Left ventricle myocardium inferior (tissue), 1 donor: ENCODE measurements at places on chromosomes 1 and 21. TPM values are rescaled to one million over a fixed set of nuclear protein-coding genes. Genes with fewer than 3 reads are reported as not detected.

DNA sequence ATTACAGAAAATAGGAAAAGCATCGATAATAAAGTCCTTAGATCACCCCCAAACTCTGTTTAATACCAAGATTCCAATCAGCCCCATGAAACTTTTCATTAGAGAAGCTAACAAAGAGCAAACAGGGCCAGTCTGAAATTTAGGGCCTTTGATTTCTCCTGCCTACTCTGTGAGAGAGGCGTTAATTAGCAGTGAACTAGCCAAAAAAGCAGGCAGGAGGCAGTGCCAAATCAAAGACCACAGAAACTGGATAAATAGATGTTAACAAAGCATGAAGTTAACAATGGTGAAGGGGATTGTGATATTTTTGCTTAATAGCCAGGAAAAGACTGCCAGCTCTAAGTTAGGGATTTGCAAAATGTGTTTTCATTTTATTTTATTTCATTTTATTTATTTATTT lies 11.2 kb downstream of the TAF5L start:
- H3K27me3 ChIP-seq, result no peaks in the 10 kb centered on the region
- H3K4me3 ChIP-seq, result no peak overlapping the region
- peaks cover 35% of the 10 kb centered on the region for H3K36me3 ChIP-seq
- no peak overlapping the region for H3K27ac ChIP-seq

DNA sequence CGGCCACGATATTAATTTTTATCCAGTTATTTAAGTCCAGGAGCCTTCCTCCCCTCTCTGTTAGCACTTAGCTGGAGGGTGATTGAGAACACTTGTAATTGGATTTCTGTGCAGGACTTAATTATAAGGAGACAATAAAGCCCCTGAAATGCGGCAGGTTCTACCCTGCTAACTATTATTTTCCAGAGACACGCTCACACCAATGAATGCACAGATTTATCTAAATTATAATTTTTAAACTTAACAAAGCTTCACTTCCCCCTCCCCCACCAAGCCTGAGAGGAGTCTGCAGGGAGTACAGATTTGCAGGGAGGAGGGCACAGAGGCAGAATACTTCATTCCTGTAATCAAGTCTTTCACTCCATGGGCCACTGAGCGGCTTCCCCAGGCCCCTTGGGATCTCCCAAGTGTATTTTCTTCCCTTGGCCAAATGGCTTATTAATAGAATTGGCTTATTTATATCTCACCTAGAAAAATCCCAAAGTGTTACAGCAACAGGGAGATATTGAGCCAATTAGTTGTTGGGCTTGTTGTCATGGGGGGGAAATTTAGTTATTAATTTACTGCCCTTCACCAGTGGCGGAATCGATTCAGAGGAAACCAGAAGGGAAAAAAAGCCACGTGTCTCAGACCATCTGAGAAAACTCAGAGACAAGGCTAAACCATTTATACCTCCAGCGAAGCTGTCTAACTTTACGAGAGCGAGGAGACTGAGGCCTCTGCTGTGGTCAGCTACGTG lies 99.0 kb upstream of the CD34 start:
- H3K4me1 ChIP-seq, result peaks cover 8% of the 10 kb centered on the region
- no peak overlapping the region for H3K27ac ChIP-seq
- no peak for DNase-seq
- H3K36me3 ChIP-seq, result no peaks in the 10 kb centered on the region

DNA sequence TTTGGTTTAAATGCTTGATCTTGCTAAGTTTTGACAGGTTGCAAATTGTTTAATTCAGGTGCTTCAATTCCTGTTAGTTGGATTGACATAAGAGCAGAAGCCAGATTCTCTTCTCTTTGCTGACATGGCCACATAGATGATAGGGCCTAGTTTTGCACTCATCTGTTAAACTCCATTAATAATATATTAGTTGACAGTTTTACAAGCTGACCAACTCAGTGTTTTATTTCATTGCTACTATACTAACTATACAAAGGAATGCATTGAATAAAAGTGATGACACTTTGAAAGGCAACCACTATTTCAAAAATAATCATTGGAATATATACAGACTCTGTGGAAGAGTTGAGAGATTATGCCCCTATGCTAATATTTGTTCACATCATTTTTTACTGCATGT lies 255.6 kb upstream of the DPYD start:
- H3K27me3 ChIP-seq, result no peaks in the 10 kb centered on the region
- no peaks in the 10 kb centered on the region for H3K36me3 ChIP-seq
- no peak overlapping the region for H3K4me3 ChIP-seq
- no peak overlapping the region for H3K27ac ChIP-seq
- H3K4me1 ChIP-seq, result no peaks in the 10 kb centered on the region

DNA sequence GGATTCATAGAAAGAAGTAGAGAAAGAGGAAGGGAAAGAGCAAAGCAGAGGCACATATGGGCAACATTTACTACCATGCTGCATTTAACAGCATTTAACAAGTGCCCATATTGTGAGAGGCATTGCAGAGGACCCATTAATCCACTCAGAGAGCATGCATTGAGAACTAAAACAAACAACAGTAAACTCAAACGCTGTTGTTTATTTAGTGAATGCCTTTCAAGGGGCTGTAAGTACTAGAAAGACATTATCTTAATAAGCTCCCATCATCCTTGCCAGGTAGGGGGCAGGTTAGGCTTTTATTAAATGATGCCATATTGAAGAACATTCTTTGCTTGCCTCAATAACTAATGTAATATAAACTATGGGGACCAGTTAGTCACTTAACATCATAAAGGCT lies 254.3 kb upstream of the DAB1 start:
- DNase-seq, result no peak
- H3K27ac ChIP-seq, result no peak overlapping the region
- no peaks in the 10 kb centered on the region for H3K4me1 ChIP-seq
- H3K4me3 ChIP-seq, result no peak overlapping the region

DNA sequence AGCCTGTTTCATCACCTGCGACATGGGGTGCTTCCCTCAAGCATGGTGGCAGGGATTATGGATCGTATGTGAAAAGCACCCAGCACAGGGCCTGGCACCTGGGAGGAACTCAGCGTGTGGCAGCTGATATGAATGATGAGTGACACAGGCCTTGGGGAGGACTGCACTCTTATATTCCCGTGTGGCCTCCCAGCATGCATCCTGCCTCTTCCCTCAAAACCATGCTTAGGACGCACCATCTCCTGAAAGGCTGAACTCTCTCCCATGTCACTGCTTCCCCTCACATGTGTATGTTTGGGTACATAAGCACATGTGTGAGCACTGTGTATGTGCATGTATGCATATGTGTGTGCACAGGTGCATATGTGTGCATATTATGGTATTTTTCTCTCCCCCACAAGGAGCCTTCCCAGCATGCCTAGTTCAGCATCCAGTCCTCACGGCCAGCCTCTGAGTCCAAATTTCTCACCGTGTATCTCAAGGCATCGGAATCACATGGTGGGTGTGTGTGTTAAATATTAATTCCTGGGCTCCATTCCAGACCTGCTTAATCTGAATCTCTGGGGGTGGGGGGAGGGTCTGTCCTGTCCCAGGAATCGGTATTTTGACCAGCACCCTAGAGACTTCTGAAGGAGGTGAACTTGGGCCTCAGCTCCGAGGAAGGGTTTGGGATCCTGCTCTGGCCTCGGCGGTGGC lies 12.8 kb downstream of the MYOM3 start:
- peaks cover 94% of the 10 kb centered on the region for H3K4me1 ChIP-seq
- no peak for DNase-seq
- peaks cover 16% of the 10 kb centered on the region for H3K36me3 ChIP-seq
- no peaks in the 10 kb centered on the region for H3K27me3 ChIP-seq
- H3K4me3 ChIP-seq, result no peak overlapping the region

Gene SPRR3
- not detected for total RNA-seq

Gene HECTD3
- 19.1 TPM for total RNA-seq

Gene BSDC1
- 44.9 TPM for total RNA-seq

Gene PDC
- not detected for total RNA-seq
